ENCODE measurements at places on chromosomes 5 and 9.

GRCh38 chr9:90198956-90199355, 443.7 kb downstream of the DIRAS2 start:
- DNase-seq, result no peak

DNA sequence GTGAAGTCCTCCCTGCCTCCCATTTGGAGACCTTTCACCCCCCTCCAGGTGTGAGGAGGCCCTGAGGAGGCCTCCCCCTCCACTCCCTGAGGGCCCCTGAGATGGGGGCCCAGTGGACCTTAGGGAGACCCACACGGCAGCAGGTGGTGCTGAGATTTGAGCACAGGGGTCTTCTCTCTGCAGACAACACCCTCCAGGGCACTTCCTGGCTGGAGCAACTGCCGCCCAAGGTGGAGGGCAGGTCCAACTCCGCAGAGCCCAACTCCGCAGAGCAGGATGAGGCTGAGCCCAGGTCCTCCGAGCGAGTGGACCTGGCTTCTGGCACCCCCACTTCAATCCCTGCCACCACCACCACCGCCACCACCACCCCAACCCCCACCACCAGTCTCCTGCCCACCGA, 27.0 kb downstream of the OLFML2A start:
- DNase-seq, result no peak

DNA sequence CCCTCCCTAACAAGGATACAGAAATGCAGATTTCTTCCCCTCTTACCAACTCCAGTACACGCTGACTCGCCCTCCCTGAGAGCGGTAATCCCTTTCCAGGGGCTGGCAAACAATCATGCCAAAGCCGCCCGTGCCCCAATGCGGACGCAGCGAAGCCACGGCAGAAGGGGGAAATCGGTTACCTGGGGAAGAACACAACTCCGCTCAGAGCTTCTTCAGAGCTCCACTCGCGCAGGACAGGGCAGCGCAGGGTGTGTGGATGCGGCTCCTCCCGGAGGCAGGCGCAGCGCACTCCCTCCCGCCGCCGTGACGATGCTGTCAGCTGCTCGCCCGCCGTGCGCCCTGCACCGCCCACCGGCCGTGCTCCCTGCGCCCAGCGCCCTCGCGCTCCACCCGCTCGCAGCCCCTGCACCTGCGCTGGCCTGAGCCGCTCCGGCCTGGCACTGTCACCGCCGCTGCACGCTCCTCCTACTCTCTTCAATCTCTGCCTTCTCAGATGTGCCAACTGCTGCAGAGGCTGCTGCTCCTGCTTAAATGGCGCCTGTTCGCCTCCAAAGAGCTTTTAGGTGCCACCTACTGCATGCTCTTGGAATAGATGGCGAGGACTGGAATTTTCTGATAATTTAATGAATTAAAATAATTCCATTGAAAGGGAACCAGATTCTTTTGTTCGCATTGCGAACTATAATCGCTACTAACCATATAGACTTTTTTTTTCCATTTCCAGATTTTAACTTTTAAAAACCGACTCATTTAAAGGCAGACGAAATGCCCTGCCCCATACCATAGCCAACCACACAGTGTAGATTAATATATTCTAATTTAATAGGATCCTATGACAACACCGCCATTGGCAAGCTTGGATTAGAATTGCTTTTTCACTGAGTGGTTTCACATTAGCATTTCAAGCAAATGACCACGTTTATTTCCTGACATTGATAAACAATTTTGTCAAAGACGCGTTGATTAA, at the start of gene DIRAS2:
TSS of gene DIRAS2 (minus strand) at position 255 of the 970 bp plus-strand sequence. CDS start 28,997 bp downstream, outside the sequence.
- DNase-seq, result no peak

- no peak for DNase-seq
These were observed 11.8 kb upstream of the SCGB3A1 start for GRCh38 chr5:180603076-180603594.

- DNase-seq, result no peak
These were observed 602.6 kb downstream of the TLR4 start for GRCh38 chr9:118306801-118307200.

DNA sequence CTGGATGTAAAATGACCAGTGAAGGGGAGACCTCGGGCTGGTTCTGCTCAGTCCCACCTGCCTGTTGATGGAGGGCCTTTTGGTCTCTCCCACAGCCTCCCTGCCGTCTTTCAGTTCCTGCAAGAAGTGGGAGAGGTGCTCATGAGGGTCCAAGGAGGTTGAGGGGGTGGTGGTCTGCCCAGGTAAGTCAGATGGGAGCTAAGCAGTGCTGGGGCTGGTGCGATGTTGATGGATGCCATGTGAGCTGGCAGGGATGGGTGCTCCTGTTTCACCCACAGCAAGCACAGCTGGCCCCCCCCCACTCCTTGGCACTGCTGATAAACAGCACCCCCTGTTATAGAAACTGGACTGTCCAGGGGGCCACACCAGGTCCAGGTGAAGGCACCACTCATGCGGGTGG, 145.6 kb downstream of the NSG2 start:
- no peak for DNase-seq

GRCh38 chr5:1020452-1020961, 11.9 kb downstream of the NKD2 start:
- no peak for DNase-seq

DNA sequence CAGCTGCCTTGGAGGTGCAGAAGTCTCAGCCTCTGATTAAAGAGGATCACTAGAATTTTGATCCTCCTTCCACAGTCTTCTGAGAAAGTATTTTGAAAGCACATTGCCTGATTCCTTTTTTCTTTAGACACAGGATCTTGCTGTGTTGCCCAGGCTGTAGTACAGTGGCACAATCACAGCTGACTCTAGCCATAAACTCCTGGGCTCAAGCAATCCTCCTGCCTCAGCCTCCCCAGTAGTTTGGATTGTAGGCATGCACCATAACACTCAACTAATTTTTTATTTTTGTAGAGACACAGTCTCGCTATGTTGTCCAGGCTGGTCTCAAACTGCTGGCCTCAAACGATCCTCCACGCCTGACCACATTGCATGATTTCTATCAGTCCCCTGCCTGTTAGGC, 74.5 kb downstream of the FAM78A start:
- DNase-seq, result no peak

GRCh38 chr5:154627698-154628678, 127.2 kb upstream of the LARP1 start:
- no peak for DNase-seq

DNA sequence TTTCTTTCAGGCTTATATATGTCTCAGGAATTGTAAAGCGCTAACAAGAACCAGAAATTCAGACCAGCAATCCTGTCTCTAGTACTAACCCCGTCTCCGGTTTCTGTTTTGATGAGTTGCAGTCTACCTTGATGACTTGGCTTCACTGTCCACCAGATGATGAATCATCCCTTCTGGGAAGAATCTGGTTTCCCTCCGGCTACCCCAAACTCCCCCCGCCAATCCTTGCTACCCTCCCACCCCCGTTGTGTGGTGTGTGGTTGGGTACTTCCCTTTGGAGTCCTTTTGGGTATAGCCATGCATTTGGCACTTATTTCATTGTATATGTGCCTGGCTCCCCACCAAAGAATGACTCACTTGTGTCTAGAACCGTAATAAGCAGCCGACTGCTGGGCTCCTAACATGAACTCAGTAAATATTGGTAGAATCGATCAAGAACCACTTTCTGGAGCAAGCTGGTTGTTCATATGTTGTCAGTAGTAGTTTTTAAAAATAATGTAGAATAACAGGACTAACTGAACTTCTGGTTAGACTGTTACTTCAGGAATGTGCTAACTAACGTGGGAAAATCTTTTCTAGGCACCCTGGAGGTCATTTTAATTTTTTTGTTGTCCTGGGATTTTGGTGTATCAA, 8.3 kb upstream of the TGFBI start:
- peak; percentile 39 for DNase-seq

GRCh38 chr5:36756848-36757247, 119.7 kb upstream of the NIPBL start:
- no peak for DNase-seq

- DNase-seq, result no peak
These were observed 279.0 kb downstream of the AOPEP start for GRCh38 chr9:95005278-95006143.

DNA sequence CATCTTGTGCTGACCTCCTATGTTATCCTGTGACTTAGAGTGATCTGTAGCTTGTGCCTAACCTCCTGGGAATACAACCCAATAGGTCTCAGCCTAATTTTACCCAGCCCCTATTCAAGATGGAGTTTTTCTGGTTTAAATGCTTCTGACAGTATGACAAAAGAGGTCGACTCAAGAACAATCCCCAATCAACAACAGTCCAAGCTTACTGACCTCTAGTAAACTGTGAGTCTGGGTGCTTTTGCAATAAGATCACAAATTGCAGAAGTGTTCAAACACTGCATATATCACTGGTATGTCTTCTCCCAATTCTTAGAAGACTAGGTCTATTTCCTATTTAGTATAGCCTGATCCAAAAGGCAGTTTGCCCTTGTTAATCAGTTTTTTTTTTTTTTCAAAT, 323.5 kb upstream of the PTGER4 start:
- no peak for DNase-seq

GRCh38 chr5:160627921-160628618, 206.4 kb downstream of the PTTG1 start:
- DNase-seq, result no peak

- peak; percentile 23 for DNase-seq
These were observed 57.9 kb downstream of the DOCK8 start for GRCh38 chr9:272251-273213.

DNA sequence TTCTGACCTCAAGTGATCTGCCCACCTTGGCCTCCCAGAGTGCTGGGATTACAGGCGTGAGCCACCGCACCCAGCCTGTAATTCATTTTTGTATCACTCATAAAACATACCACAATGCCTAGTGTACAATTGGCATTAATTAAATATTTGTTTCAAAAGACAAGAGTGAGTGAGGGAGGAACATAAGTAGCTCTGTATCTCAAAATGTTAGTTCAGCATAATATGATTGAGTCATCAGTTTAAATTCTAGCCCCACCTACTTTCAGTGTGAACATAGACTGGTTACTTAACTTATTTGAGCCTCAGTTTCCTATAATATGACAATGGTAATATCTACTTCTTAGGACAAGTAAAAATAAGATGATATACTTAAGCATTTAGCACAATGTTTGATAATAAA, 26.9 kb downstream of the INVS start:
- no peak for DNase-seq

- no peak for DNase-seq
These were observed 68.5 kb upstream of the GFPT2 start for GRCh38 chr5:180421672-180422071.

DNA sequence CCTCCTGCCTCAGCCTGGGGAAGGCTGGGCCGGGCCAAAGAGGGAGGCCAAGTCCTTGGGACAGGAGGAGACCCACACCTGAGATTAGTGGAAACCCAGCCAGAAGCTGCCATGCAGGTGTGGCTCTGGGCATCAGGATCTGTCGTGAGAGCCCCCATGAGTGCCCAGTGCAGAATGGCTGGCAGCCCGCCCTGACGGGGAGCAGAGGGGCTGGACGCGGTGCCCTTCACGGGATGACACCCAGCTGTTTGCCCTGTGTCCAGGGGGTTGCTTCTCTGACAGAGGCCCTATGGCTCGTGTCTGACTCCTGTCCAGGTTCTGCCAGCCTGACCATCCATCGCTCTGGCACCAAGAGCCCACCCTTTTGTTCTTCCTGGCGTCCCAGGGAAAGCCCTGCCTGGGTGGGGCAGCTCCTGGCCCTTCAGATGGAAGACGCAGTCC, 8.5 kb downstream of the DIPK1B start:
- no peak for DNase-seq

GRCh38 chr9:113701774-113702755, 174.0 kb upstream of the ZNF618 start:
- no peak for DNase-seq

GRCh38 chr5:149878371-149878770, 66.2 kb downstream of the PDE6A start:
- DNase-seq, result no peak
